ENCODE measurements at places on chromosomes 13 and 19.
A peak's percentile ranks its signal among the peaks of the same experiment; 100 is the strongest.

GRCh38 chr13:110116072-110116487, 190.9 kb downstream of the COL4A1 start:
- peak; percentile 90 for DNase-seq

DNA sequence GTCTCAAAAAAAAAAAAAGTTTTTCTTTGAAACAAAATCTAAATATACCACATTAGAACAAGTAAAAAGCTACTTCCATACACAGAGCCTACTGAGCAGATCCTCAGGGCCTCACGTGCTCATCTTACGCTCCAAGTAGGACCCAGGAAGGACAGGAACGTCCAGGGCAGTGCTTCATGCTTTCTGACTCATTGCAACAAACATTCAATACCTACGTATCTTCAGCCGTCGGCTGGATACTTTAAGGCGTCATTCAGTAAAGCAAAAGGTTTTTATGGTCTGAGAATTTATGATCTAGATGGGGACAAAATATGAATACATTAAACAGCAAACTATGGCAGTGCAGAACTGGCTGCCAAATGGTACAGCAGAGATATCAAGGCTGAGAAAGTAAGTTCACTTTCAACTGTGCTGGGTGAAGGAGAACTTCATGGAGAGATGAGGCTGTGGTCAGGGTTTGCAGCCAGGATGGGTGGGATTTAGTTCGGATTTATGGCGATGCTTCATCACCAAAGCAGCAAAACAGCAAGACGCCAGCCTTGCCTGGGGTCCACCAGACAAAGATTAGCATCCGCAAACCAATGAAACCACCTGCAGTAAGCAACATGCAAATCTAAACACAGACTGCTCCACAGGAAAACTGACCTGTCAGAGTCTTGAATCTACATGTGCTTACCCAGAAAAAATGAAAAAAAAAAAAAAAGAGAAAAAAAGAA, 20.5 kb downstream of the CARS2 start:
- DNase-seq = no peak

DNA sequence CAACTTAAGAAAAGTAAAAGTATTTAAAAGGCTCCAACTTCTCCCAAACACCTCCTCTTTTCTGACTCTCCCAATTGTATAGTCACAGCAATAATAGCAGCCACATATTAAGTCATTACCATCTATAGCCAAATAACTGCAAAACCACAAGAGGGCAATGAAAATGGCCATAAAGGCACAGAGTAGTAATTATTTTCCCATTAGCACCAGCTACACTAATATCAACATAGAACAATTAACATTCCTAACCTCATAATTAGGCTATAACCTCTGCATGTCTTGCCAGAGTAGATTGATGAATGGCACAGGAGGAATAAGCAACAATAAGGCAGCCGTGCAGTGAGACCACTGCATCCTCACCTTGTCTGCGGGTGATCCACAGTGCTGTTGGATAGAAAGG, 226.4 kb upstream of the SERP2 start:
- no peak for DNase-seq

DNA sequence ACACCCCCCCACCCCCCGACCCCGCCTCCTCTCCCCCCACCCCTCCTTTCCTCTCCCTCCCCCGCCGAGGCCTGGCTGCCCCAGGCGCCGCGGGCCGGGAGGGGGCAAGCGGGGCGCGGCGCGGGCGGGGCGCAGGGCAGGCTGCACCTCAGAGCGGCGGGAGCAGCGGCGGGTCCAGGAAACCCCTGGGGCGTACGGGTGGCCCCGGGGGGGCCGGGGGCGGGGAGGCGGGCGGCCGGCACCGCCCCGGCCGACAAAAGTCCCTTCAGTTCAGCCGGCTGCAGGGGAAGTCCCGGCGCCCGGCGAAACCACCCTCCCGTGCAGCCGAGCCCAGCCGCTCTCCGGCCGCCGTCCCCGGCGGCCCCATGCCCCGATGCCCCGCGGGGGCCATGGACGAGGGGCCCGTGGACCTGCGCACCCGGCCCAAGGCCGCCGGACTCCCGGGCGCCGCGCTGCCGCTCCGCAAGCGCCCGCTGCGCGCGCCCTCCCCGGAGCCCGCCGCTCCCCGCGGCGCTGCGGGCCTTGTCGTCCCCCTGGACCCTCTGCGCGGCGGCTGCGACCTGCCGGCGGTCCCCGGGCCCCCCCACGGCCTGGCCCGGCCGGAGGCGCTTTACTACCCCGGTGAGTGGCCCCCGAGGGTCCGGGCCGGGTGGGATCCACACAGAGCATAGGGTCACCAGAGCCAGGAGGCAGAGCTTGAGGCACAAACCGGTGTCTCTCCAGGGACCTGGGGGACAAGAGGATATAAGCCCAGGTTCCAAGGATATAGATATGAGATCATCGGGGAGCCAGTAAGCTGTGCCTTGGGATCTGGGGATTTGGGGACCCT, at the start of gene BCL3:
BCL3 (plus strand) TSS at position 283 of the 829 bp plus-strand sequence; CDS start at position 366, 83 bp downstream.
- no peak for DNase-seq

DNA sequence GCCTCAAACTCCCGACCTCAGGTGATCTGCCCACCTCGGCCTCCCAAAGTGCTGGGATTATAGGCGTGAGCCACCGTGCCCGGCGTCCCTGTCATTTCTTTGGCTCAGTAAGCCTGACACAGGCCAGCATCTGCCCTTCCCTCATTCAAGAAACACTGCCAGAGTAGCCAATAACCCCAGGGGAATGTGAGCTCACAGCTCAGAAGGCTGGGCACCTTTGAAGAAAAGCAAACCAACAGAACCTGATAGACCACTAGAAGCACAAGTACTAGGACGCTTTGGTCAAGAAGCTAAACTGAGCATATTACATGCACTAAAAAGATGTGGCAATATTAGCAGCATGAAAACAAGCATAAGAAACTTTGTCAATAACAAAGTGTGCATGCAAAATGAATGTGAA, 14.2 kb downstream of the SIGLEC5 start:
- peak; percentile 65 for DNase-seq

GRCh38 chr19:18483119-18483890, 38.6 kb downstream of the ELL start:
- no peak for DNase-seq

- DNase-seq = no peak
Observed at GRCh38 chr13:102900193-102900608, 54.4 kb downstream of the ERCC5 start.

- no peak for DNase-seq
Observed at GRCh38 chr19:5147074-5147977, 178.4 kb downstream of the KDM4B start.

DNA sequence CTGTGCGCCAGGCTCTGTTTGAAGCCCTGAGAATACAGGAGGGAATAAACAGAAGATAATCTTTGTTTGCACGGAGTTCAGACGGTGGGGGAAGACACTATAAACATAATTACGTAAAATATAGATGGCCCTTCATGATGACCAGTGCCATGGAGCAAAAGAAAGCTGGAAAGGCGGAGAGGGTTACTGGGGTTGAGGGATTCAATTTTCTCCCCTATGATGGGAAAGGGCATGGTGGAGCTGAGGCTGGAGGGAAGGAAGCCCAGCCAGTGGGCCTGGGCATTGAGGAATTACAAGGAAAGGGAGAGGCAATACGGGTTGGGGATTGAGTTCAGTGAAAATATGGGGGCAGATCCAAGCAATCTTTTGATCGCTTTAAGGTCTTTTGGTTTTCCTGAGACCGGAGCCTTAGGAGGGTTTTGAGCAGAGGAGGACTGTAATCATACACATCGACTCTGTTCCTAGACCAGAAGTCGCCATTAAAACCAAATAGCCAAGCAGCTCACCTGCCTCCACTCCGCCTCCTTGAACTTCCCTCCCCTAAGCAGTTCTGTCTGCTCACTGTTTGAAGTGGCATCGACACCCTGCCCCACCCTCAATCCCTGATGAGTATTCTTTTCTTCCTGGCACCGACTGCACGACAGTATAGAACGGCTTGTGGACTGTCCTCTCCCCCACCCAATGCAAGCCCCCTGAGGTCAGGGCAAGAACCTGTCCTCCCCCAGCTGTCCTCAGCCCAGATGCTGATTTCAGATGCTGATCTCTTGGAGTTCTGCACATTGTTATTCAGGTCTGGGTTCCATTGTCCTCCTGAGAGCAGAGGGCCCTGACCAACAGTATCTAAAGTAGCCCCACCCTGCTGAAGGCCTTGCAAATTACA, 813 bp upstream of the ZNF296 start:
- DNase-seq = no peak

DNA sequence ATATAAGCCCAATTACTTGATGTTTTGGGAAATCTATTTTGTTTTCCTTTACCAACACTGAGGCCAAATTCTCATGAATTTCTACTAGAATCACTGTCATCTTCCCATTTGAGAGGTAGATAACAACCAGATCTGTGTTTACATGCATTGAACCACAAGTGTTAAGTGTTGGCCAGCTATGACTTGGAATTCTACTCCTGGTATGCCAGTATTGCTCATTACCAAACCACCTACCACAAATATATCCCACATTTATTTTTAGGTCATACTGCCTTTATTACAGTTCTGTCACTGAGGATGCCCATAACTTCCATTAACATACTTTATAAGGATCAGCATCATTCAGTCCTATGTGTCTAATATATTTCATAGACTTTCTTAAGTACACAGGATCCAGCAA, 328.9 kb downstream of the DIAPH3 start:
- no peak for DNase-seq

DNA sequence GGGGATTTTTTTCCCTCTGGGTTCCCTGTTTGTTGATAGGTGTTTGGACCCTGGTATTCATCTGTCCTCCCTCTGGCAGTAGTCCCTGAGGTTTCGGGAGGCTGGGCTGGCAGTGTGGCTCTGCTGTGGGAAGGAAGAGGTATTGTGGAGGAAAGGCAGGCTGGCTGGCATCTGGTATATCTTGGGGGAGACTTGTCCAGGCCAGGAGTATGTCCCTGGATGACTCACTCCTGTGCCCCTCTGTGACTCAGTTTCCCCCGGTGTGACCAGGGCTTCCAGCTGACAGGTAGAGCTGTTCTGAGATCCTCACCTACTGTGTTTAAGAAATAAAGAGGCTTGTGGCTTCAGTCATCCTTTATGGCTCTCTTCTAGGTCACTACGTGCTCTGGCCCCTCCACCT, 14.2 kb upstream of the ZNF492 start:
- peak; percentile 48 for DNase-seq

DNA sequence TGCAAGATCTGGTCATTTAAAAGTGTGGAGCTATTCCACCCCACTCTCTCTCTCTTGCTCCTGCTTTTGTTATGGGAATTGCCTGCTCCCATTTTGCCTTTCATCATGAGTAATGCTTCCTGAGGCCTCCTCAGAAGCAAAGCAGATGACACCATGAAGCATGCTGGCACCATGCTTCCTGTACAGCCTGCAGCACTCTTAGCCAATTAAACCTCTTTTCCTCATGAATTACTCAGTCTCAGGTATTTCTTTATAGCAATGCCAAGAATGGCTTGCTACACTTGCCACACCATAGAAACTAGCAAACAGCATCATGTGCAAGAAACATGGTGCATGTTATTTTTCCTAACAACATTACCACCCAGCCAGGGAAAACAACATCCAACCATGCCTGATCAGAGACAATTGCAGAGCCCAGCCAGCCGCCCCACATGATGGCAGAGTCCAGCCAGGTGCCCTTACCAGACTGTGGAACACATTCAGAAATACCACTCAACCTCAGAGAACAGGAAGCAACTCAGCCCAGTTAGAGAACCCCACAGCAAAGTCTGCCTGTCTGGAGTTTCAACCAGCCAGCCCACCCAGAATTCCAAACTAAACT, 36.9 kb downstream of the SYDE1 start:
- DNase-seq = no peak

DNA sequence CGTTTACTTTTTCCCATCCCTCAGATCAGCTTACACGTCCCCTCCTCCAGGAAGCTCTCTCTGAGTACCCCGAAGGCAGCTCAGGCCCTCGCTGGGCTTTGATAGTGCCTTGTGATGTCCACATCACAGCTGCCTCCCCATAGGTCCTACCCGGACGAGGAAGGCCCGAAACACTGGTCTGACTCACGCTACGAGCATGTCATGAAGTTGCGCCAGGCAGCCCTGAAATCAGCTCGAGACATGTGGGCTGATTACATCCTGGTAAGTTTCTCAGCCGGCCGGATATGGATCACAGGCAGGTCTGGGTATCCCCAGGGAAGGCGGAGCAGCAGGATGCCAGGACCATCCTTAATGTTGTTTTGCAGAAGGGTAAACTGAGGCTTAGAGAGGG, 4.8 kb downstream of the COLGALT1 start:
- DNase-seq = no peak

- peak; percentile 8 for DNase-seq
Observed at GRCh38 chr19:6613711-6614110, 22.8 kb upstream of the CD70 start.

DNA sequence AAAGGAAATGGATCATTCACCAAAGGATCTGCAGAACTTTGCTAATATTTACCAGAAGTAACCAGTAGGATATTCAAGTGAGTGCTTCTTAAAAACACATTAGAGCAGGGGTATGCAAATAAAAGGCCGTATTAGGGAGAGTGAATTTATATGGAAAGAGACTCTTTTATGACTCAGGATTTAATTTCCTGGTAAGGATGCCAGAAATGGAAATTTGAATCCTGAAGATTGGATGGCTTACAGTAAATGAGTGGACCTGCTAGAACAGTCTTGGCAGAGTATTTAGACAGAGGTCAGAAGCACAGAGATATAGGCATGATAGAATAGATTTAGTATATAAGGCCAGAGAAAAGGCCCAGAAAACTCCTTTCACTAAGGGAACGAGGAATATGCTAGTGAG, 201.6 kb downstream of the SLITRK5 start:
- no peak for DNase-seq

DNA sequence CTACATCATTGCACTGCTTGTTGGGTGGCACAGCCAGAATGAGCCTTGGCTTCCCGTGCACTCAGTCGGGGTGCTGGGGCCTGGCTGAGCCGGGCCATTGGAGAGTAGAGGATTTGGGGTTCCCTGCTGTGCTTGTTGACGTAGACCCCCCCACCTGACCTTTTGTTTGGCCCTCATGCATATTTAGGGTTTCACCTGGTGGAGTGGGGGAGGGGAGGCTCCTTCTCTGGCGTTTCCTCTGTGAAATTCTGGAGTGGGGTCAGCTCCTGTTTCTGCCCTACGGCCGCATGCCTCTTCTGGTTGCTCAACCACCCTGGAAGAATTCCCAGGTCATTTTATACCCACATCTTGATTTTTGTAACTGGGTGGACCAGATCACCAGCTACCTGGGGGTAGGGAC, 82.8 kb downstream of the SIPA1L3 start:
- DNase-seq = no peak

- no peak for DNase-seq
Observed at GRCh38 chr13:77868717-77869116, 49.9 kb downstream of the EDNRB start.

GRCh38 chr19:17479325-17479791, 9.0 kb downstream of the SLC27A1 start:
- DNase-seq = no peak
